ENCODE measurements at places on chromosomes 1 and 21.

DNA sequence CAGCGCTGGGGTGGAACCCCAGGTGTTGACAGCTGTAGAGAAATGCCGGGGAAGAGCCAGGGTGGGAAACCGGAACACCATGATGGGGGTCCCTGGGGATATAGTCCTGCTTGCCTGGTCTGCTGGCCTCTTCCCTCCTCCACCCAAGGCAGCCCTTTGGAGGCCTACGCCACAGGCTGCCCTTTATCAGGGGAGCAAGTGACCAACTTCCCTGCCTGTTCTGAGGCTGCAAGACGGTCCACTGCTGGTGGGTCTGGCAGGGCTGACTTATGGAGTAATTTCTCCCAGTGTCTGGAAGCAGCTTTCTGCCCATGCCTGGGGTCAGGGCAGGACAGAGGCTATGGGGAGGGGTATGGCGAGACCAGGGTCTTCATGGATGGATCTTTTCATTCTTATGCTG is 50.8 kb upstream of the EDN2 start:
- peak; percentile 74 for DNase-seq

- DNase-seq: no peak
These were observed 205.0 kb downstream of the KCTD3 start for GRCh38 chr1:215772151-215772550.

GRCh38 chr1:245046315-245046714 is 108.5 kb upstream of the KIF26B start:
- DNase-seq: no peak

- DNase-seq: no peak
These were observed 749 bp upstream of the TMEM39B start for GRCh38 chr1:32071758-32072621.

DNA sequence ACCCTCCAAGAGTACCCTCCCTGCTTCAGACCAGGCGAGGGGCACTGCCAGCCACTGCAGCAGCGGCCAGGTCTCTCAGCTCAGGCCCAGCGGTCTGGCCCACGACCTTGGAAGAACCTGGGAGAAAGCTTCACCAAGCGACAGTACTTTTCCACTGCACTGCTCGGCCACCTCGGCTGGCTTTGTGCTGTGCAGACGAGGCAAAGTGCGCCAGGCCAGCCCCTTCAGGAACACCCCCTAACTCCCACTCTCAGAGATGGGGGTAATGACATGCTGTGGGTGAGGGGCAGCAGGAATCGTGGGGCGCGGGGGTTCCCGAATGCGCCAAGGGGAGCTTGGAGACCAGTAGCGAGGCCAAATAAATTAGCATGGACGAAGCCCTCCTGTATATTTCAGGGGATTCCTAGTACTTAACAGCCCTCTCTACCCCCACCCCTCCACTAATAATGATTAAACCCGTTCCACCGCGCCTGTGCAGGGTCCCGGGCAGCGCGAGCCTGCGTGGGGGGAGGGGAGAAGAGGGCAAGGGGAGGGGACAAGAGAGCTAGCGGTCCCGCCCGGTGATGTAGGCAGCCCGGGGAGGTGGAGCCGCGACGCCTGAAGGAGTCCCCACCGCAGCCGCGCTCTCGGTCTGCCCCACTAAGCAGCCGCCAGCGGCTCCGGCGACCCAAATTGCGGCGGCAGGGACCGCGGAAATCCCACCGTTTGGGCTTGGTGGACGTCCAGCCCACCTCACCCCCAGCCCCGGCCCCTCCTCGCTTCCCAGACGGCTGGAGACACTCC is at the start of gene FAM43B:
TSS of gene FAM43B (plus strand) at position 629 of the 783 bp plus-strand sequence. CDS start 401 bp downstream, outside the sequence.
- no peak for DNase-seq

DNA sequence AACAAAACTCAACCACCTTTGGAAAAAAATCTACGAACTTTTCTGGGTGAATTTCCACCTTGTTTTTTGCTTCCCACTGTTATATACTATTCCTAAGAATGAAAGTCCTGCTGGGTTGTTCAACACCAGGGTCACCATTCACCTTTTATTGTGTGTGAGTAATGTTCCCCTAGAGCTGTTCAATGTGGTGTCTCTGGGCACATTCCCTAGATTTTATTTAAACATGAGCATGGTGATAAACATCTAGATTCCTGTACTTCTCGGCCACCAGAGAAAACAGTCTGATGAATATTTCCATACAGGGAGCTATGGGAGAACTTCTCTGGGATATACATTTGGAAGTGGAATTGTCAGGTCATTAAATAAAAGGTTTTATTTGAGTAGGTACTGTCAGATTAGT is 13.0 kb downstream of the FMN2 start:
- no peak for DNase-seq

GRCh38 chr21:34707876-34708325 is 39.1 kb downstream of the CLIC6 start:
- no peak for DNase-seq

DNA sequence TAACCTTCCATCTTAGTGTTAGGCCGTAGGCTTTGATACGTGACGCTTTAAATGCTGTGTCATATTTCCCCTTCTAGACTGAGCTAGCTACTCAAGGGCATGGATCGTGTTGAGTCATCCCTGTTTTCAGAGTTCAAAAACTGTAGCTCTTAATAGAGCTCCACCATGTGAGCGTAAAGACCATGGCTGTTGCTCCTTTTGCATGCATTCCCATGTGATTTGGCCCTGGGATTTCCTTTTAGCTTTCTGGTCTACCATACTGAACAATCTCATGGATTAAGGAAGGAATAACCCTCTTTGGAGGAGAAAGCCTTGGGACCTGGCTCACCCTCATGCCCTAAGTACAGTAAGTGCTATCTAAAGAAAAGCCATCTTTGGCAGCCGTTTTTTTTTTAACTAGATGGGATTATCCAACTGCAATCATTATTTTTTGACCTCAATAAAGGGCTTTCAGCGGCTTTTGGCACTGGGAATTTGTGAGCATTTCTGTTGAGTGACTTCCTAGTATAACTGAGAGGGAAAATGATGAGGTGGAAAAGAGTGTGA is 76.6 kb downstream of the PLPP3 start:
- DNase-seq: peak; percentile 83

- no peak for DNase-seq
These were observed 120.6 kb upstream of the PALMD start for GRCh38 chr1:99525331-99525730.

GRCh38 chr1:41939194-41939593 is 20.5 kb upstream of the HIVEP3 start:
- no peak for DNase-seq

DNA sequence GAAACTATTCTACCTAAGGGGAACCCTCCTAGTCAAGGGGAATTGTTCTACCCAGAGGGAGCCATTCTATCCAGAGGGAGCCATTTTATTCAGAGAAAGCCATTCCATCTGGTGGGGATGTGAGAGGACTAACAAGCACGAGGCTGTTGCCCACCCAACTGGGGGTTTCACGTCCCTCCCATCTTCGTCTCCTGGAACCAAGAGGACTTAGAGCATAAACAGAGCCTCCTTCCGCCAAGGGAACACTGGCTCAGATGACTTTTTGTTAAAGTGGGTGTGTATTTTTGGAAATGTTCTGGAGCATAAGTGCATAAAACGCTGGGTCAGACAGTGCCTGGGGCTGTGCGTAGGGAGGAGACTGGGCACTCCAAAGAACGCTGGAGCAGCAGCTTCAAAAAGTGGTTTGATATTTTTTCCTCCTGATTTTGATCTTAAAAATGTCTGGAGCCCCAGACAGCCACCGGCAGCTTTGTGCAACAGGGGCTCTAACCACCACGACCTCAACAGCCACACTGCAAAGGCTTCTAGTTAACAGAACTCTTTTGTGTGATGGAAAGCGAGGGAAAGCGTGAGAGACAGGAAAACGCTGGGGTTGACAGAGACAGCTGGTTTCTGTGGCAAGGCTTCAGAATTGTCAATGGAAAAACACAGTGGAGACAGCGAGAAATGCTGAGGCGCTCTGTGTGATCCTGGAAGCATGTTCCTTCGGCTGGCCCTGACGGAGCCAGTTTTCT is 363.6 kb upstream of the CAMK1G start:
- no peak for DNase-seq

- no peak for DNase-seq
These were observed 38.6 kb upstream of the CCDC190 start for GRCh38 chr1:162899422-162900146.

DNA sequence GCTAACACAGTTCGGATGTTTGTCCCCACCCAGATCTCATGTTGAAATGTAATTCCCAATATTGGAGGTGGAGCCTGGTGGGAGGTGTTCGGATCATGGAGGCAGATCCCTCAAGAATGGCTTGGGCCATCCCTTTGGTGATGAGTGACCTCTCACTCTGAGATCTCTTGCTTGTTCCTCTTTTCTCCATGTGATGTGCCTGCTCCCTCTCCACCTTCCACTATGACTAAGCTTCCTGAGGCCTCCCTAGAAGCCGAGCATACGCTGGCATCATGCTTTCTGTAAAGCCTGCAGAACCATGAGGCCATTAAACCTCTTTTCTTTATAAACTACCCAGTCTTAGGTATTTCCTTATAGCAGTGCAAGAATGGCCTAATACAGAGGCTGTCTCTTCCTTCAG is 8.1 kb upstream of the PLA2G5 start:
- DNase-seq: peak; percentile 62

GRCh38 chr1:6167391-6168303 is 12.5 kb downstream of the CHD5 start:
- DNase-seq: no peak

DNA sequence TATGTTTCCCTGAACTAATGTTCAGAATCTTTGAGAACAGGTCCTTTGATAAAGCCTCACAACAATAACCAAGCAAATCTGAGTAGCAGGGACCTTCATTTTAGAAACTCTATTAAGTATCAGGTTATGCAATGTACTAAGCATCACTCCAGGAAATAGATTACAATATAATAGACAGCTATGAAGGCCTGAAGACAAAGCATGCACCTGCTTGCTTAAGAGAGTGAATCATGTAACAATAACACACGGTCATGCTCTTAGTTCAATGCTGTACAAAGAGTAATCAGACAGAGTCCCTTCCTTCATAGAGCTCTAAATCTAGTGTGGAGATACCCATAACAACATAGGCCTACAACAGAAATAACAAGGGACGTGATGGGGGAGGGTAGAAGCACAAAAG is 8.1 kb upstream of the CMPK1 start:
- no peak for DNase-seq

GRCh38 chr1:46556822-46557221 is 5.4 kb upstream of the KNCN start:
- peak; percentile 39 for DNase-seq

DNA sequence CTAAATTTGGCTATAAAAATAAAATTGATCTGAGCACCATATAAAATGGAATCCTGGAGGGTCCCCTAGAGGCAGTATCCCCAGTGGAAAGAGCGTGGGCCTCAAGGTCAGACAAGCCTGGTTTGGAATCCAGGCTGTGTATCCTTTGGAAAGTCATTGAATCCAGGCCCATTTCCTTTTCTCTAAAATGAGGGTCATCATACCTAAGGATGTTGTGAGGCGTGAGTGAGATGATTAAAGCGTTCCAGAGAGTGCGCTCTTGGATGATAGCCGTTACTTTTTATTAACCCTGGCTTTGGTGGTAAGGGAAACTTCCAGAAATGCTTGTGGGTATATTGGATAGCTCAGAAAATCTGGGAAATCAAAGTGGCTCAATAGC is 683 bp upstream of the ZNF436 start:
- DNase-seq: no peak

- no peak for DNase-seq
These were observed 106.0 kb downstream of the URB2 start for GRCh38 chr1:229732061-229732460.

- DNase-seq: no peak
These were observed 61.0 kb downstream of the MIER1 start for GRCh38 chr1:66985835-66986234.

DNA sequence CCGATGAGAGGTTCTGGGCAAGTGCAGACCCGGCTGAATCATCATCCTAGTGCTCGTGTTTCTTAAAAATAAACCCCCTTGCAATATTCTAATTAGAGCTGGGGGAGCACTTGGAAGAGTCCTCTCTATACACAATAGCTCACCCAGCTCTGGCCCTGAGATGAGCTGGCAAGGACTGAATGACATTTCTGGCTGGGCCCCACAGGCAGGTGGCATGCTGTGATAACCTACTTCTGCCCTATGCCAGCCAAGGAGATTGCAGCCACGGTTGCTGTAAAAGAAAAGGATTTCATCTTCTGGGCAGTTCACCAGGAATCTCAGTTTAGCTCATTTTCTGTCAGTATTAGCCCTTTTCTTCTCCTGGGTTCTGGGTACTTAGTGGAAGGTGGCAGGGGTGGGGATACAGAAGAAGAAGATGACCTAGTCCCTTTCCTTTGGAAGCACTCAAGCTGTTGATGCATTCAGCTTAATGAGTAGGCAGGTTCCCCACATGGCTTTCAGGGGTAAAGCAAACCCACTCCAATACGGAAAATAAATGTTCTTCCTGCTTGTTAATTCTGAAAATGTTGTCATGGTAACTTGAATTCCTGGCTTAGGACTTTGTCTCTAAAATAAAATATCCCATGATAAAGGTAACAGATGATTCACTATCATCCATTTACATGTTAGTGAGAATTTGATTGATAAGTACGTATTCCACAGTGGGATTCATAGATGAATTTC is 32.2 kb downstream of the VASH2 start:
- no peak for DNase-seq

DNA sequence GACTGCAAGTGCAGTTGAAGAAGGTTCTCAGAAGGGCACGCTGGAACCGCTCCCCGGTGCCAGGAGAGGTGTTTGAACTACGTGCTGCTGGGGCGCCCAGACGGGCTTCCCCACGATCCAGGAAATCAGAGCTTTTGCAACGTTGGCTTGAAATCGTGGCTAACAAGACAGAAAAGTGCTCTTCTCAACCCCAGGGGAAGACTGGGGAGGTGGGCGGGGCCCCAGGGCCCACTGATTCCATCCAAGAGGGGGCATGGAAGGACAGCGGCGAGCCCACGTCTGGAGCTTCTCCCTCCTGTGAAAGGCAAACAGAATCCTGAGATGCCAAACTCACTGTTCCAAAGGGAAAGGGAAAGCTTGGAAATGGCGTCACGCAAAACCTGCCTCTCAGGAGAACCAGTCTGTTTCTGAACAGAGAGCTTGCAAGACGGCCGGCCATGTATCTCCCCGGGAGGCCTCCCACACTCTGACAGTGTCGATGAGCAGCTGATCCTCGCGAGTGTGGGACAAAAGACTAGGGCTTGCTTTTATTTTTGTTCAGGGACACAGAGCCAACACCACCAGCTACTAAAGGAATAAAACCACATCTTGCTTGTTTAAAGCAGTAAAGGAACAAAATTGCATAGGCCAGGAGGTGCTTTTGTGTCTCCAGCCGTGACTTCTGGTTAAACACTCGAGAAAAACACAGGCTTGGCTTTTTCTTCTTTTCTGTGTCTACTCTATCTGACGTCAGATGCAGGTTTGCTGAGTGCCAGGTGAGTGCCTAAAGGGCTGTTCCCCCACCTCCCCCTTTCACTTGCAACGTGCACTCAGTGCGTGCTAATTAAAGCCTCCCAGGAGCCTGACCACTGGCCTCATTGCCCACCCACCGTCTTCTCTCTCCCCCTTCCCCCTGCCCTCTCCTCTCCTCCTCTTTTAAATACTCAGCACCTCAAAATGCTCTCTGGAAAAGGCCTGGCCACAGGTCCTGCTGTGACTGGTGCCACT is 41.5 kb downstream of the LRRC3 start:
- DNase-seq: no peak

- DNase-seq: no peak
These were observed 79.8 kb downstream of the EPHB2 start for GRCh38 chr1:22790232-22791008.

GRCh38 chr21:15159382-15160020 is 94.7 kb upstream of the NRIP1 start:
- DNase-seq: peak; percentile 26

Data from inflammatory macrophage (primary cell).